ENCODE measurements at places on chromosomes 5 and 9.

DNA sequence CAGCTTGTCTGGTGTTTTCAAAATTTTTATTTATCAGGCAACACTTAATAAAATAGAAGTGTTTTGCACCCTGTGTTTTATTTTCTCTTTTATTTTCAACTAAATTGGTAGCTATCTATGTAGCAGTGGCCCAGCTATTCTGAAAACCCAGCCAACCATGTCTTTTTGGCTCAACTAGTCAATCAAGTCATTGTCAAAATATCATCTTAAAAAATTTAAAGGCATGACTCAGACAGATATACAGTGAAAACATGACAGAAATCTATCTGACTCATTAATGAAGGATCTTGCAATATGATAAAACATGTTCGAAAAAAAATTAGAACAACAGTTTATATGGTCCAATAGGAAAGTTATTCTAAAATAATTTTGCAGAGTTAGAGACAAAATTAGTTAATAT lies 75.1 kb downstream of the HSD17B4 start:
- DNase-seq, result peak; percentile 26

DNA sequence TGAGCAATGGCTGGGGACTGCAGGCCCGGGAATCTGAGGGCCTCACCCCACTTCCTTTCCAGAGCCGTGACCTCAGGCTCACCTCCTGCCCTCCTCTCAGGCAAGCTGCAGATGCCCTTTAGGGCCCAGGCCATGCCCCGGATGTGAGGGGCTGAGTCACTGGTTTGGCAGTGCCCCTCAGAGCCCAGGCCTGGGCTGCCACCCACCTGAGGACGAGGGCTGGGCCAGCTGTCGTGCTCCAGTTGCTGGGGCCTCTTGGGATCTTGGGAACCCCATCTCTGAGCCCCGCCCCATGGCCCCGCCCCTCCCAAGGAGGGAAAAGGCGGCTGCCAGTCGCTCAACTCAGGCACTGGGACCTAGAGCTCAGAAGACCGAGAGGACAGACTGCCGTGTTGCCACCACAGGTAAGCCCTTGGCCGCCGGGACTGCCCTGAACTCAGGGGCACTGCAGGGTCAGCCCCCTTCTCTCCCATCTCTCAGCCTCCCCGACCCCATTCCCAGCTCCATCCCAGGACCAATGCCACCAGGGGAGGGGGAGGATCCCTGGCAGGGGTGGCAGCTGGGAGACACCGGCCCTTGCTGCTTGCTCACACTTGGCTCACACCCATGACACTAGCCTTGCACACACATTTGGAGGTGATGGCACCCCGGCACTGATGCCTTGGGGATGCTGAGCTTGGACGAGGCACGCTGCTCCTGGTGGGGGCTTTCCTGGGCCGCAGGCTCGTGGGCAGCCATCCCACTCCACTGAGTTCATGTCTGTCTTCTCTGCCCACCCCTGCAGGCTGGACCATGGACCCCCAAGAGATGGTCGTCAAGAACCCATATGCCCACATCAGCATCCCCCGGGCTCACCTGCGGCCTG lies at the start of gene CYSRT1:
CYSRT1 (plus strand) TSS at position 345 of the 865 bp plus-strand sequence; CDS start at position 793, 448 bp downstream.
- no peak for DNase-seq

DNA sequence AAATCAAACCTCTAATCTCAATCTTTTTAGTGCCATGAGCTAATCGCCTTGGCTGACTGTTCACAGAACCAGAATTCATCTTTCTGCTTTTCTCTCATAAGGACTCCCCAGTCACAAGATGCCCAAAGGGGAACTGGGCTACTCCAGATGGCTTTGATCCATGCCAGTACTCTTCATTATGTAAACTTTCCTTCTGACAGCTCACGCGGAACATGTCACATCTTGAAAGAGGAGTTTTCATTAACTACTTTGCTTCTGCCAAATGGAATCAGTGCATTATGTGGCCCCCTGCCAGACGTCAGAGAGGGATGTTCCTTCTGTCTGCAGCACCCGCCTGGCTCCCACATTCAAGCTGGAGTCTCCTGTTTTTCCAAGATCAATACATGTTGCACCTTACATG lies 142.1 kb upstream of the NMUR2 start:
- DNase-seq, result no peak

GRCh38 chr9:112378328-112379176 lies 1.4 kb upstream of the HSDL2 start:
- DNase-seq, result peak; percentile 3

DNA sequence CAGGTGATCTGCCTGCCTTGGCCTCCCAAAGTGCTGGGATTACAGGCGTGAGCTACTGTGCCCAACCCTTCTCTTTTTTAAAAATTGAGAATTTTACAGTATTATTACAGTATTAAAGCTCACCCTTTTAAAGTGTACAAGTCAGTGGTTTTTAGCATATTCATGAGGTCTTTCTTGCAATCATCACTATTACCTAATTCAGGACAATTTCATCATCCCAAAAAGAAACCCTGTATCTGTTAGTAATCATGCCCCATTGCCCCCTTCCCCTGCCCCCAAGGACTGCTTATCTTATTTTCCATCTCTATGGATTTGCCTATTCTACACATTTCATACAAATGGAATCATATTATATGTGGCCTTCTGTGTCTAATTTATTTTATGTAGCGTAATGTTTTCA lies 22.6 kb upstream of the MEGF9 start:
- no peak for DNase-seq

- no peak for DNase-seq
These were observed 48.4 kb upstream of the EPB41L4A start for GRCh38 chr5:112467485-112467884.

- DNase-seq, result no peak
These were observed 115.4 kb downstream of the ST8SIA4 start for GRCh38 chr5:100787648-100788047.

GRCh38 chr9:110308633-110309038 lies 29.0 kb downstream of the TXNDC8 start:
- DNase-seq, result no peak

GRCh38 chr9:128251732-128252100 lies 24.1 kb downstream of the GOLGA2 start:
- DNase-seq, result peak; percentile 60

GRCh38 chr9:74379718-74380117 lies 117.4 kb upstream of the RORB start:
- DNase-seq, result no peak

DNA sequence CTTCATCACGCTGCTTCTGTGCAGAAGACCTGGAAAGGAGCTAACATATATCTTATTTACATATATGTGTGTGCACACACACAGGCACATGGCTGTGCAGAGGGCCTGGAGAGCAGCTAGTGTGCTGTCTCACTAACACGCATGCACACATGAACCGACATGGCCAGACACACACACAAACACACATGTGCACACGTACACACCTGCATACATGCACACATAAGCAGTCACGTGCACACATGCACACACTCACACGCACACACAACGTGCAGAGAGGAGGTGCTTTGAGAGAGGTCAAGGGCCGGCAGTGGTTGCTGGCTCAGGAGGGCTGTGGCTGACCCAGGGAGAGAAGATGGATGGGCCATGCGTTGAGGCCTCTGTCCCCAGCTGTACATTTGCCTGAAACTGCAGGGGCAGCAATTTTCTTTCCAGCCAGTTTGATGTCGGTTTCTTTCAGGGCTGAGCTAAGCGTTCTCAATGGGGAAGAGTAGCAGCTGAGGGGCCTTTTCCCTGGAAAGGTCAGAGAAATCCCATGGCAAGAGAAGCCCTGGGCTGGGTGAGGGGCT lies 66.7 kb downstream of the OLFM1 start:
- DNase-seq, result no peak

DNA sequence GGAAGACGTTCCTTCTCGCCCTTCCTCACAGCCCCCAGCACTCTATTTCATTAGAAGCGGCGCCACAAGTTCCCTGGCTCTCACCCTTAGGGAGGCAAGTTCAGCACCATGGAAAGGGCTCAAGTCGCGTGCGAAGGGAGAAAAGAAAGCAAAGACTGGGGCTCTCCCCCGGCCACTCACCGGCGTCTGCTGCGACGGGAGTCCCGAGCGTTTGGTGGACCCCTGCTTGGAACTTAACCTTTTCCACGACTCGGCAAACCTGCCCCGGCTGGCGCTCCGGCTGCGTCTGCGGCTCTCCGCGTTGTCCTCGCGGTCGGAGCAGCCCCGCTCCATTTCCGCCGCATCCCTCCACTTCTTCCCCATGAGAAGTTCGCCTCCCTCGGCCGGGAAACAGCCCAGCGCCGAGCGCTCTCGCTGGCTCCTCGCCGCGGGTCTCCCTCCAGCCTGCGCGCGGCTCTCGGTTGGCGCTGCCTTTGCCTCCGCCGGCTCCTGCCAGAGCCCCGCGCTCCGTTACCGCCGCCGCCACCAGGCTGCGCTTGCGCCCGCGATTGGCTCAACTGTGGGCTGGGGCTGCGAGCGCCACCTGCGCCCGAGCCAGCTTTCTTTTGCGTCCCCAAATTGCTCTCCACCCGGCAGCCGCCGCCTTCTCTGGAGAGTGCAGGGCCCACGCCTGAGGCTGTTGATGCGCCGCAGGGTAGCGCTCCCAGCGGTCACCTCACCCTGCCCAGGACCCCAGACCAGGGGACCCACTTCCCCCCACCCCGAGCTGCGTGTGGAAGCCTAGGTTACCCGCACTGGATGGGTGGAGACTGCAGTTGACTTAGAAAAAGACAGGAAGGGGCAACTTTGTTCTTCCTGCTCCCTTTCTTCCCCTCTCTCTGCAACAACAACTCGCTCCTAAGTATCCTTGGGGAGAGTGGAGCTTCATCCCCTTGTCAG lies 321.6 kb downstream of the CEMIP2 start:
- peak; percentile 52 for DNase-seq

GRCh38 chr5:1514027-1514818 lies 9.5 kb downstream of the LPCAT1 start:
- no peak for DNase-seq

DNA sequence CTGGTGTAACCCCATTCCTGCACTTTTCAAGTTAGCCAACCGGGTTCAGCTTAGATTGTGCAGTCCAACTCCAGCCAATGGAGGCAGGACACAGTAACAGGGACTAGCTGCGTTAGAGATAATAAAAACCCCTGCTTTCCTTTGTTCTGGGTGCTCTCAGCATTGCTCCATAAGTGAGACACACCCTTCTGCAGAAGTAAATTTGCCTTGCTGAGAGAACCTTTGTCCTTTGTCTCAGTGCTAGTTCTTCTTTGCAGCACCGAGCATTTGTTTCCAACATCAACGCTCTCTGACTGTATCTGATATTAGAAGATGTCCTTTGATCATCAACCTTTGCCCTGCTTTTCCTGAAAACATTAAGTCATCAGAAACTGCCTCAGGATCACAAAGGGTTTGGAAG lies 169.5 kb upstream of the OR13F1 start:
- DNase-seq, result no peak

GRCh38 chr5:124410539-124411488 lies 335.6 kb downstream of the ZNF608 start:
- no peak for DNase-seq

- no peak for DNase-seq
These were observed 6.6 kb downstream of the PSAT1 start for GRCh38 chr9:78303377-78304062.

GRCh38 chr9:112247090-112247489 lies 72.0 kb upstream of the SUSD1 start:
- DNase-seq, result no peak

DNA sequence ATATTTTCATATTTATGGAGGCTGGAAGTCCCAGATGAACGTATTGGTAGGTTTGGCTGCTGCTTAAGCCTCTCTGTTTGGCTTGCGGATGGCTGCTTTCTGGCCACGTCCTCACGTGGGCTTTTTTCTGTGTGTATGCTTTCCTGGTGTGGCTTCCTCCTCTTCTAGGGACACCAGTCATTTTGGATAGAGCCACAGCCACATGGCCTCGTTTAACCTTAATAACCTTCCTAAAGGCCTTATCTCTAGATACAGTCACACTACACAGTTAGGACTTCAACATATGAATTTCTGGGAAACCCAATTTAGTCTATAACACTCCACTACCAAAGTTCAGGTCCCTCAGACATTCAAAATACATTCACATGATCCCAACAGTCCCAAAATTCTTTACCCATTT lies 26.9 kb downstream of the NUTM2F start:
- DNase-seq, result no peak

GRCh38 chr5:542319-543311 lies 18.4 kb upstream of the SLC9A3 start:
- no peak for DNase-seq

DNA sequence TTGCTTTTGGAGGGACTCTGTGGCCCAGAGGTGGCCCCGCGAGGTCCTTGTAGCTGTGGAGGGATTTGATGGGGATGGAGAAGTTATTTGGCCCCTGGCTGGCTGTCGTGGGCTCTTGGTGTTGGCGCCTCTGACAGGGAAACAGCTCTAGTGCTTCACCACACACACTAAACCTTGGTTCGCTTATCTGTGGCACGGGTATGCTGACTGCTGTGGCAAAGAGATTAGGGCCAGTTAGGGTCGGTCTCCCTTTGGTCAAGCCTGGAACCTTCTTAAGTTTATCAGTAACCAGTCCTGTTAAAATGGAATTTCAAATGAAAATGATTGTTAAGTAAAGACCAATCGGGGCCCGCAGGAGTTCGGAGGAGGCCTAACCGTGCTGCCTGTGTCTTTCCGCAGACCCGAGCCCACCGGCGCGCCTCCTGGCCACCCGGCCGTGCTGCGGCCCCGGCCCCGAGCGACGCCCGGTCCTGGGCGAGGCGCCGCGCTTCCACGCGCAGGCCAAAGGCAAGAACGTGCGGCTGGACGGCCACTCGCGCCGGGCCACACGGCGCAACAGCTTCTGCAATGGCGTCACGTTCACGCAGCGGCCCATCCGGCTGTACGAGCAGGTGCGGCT lies 28.4 kb downstream of the NEURL1B start:
- DNase-seq, result no peak

GRCh38 chr9:90925581-90926257 lies 124.1 kb downstream of the SYK start:
- DNase-seq, result no peak

DNA sequence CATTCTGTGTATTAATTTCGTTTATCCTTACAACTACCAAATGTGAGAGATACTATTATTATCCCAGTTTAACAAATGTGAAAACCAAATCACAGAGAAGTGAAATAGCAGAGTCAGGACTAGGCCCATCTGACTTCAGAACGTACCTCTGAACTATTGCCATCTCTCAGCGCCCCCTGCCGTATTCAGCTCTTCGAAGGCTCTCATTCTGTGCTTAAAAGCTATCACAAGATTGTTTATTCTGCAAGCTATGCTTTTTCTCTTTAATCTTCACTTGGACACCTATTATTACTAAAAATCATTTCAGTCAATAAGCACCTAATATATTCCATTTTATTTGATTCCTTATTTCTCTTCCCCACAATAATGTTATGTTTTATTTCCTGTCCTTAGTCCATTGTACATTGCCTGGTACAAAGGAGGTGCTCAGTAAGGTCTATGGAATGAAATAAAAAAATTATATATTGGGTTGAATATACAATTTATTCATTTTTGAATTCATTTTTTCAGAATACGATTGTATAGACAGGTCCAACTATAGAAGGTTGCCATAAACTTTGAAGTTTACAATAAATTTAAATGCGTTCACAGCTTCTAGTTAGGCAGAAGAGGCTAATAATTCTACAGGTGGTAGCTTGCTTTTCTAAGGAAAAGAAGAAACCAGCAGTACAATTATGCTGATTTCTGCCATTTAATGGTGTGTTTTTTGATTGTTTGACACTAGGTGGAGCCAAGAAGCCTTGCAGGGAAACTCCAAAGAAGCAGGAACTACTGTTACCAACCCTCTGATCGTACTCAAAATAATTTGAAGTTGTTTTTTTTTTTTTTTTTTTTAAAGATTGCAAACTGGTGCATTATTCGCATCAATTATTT lies 202.2 kb upstream of the DMRTA1 start:
- peak; percentile 37 for DNase-seq

Measured in foreskin melanocyte (primary cell).